Activated CD8-positive, alpha-beta memory T cell treated with anti-CD3 and anti-CD28 coated beads for 36 hours (primary cell): ENCODE measurements at places on chromosomes 16 and 17. TPM values are rescaled to one million over a fixed set of nuclear protein-coding genes. Genes with fewer than 3 reads are reported as not detected.

HSD17B1 gene
- 0.19 TPM for total RNA-seq

CX3CL1 gene
- total RNA-seq: 0.04 TPM

CDRT15 gene
- not detected for total RNA-seq

HID1 gene
- 1.9 TPM for total RNA-seq

ZNF785 gene
- 13.8 TPM for total RNA-seq

KRTAP4-5 gene
- total RNA-seq: not detected

YPEL2 gene
- total RNA-seq: 4.1 TPM

NLGN2 gene
- 7.9 TPM for total RNA-seq

NOS2 gene
- 0.04 TPM for total RNA-seq

WFDC1 gene
- not detected for total RNA-seq

BICDL2 gene
- total RNA-seq: 0.11 TPM

TENT4B gene
- total RNA-seq: 21.4 TPM

HS3ST3A1 gene
- total RNA-seq: not detected

OSBPL7 gene
- 17.0 TPM for total RNA-seq

TNFRSF13B gene
- not detected for total RNA-seq

ICAM2 gene
- total RNA-seq: 74.0 TPM

TBC1D3E gene
- not detected for total RNA-seq

PDIA2 gene
- not detected for total RNA-seq

ACACA gene
- total RNA-seq: 74.8 TPM

KRT9 gene
- not detected for total RNA-seq

C16orf89 gene
- total RNA-seq: not detected

CRHR1 gene
- total RNA-seq: not detected

PLXDC1 gene
- total RNA-seq: 1.1 TPM

LGALS9C gene
- not detected for total RNA-seq

ADGRG3 gene
- not detected for total RNA-seq

NTN1 gene
- total RNA-seq: 0.42 TPM

MARVELD3 gene
- total RNA-seq: not detected

GNAO1 gene
- 5.2 TPM for total RNA-seq

NXN gene
- 0.25 TPM for total RNA-seq
